Esophagus squamous epithelium (tissue), 5 donors: ENCODE measurements at places on chromosomes 2 and 18. TPM values are rescaled to one million over a fixed set of nuclear protein-coding genes. Genes with fewer than 3 reads are reported as not detected.

Gene CBLN2
- not detected for total RNA-seq

Gene CPO
- total RNA-seq: not detected

Gene UPP2
- not detected for total RNA-seq

Gene KIF1A
- total RNA-seq: not detected

Gene SNORC
- total RNA-seq: 0.56 TPM

Gene ROCK1
- 29.3 TPM for total RNA-seq

Gene TTN
- 0.19 TPM for total RNA-seq

- H3K4me3 ChIP-seq: no peak overlapping the region
- peaks cover 44% of the 10 kb centered on the region for H3K4me1 ChIP-seq
- H3K27me3 ChIP-seq: no peaks in the 10 kb centered on the region
- H3K27ac ChIP-seq: peak overlapping the region; percentile 73
Observed at GRCh38 chr2:219171231-219171651, 1.4 kb upstream of the SLC23A3 start.

DNA sequence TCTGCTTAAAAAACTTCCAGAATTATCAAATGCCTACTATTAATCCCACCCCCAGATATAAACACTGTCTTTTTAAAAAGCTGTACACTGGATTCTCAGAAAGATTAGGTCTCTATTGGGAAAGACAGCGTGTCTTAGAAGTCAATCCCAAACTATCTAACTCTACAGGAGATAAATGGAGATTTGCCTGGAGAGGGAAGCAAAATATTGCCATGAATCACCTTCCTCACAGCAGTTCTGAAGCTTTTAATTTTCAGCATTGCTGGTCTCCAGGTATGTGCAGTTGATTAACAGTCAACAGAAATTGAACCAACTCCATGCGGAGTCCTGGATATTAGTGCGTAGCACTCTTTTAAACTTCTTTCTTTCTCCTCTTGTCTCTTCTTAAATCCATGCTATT is 122.2 kb downstream of the DSC3 start:
- H3K27me3 ChIP-seq: no peaks in the 10 kb centered on the region
- H3K27ac ChIP-seq: no peak overlapping the region
- H3K4me3 ChIP-seq: no peak overlapping the region

DNA sequence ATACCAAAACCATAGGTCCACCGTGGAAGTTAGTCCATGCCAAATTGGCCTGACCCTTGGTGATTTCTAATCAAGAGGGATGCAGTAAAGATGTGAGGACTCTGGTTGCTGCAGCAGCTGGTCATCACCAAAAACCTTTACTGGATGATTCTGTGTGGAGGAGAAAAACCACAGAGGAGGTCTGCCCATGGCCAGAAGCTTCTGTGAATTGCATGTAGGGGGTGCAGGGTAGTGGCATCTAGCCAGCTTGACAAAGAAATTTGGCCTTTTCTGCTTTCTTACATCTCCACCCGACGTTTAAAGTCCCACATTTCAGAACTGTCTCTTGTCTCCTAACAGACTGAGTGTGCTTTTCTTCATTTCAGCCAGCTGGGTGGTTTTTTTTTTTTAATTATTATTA is 180.0 kb downstream of the TPGS2 start:
- no peaks in the 10 kb centered on the region for H3K36me3 ChIP-seq
- H3K4me1 ChIP-seq: no peaks in the 10 kb centered on the region
- H3K4me3 ChIP-seq: no peak overlapping the region
- H3K27me3 ChIP-seq: no peaks in the 10 kb centered on the region
- H3K27ac ChIP-seq: no peak overlapping the region

DNA sequence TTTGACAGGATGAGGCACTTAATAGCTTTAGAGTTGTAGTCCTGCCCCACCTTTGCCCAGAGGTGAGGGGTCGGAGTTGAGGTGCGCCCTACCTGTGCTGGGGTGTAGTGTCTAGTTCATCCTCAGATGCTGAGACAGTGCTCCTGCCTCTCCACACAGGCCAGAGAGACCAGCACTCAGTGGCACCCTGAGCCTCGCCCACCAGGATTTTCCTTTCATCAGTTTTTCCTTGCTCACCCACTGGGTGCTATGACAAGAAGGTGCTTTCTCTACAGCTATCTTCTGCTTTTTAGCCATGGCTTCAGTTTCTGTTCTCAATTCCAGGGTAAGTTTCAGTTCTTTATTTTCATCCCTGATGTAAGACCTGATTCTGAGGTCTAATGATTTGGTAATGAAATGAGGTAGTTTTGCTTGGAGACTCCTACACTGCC is 16.8 kb upstream of the TMEM131 start:
- no peak overlapping the region for H3K4me3 ChIP-seq
- H3K4me1 ChIP-seq: no peaks in the 10 kb centered on the region
- DNase-seq: no peak
- H3K27me3 ChIP-seq: no peaks in the 10 kb centered on the region
- no peak overlapping the region for H3K27ac ChIP-seq

GRCh38 chr18:55485666-55486065 is 102.3 kb downstream of the TCF4 start:
- no peaks in the 10 kb centered on the region for H3K27me3 ChIP-seq
- H3K36me3 ChIP-seq: no peaks in the 10 kb centered on the region
- H3K4me3 ChIP-seq: no peak overlapping the region
- H3K27ac ChIP-seq: no peak overlapping the region
- DNase-seq: no peak
- no peaks in the 10 kb centered on the region for H3K4me1 ChIP-seq

- no peaks in the 10 kb centered on the region for H3K4me1 ChIP-seq
- H3K36me3 ChIP-seq: no peaks in the 10 kb centered on the region
- H3K27me3 ChIP-seq: peaks cover 6% of the 10 kb centered on the region
- DNase-seq: no peak
- no peak overlapping the region for H3K4me3 ChIP-seq
Observed at GRCh38 chr18:8895987-8896619, 190.7 kb downstream of the MTCL1 start.

- H3K27ac ChIP-seq: no peak overlapping the region
- no peak overlapping the region for H3K4me3 ChIP-seq
- H3K36me3 ChIP-seq: no peaks in the 10 kb centered on the region
- no peaks in the 10 kb centered on the region for H3K27me3 ChIP-seq
Observed at GRCh38 chr2:88810017-88810416, 118.5 kb downstream of the RPIA start.

DNA sequence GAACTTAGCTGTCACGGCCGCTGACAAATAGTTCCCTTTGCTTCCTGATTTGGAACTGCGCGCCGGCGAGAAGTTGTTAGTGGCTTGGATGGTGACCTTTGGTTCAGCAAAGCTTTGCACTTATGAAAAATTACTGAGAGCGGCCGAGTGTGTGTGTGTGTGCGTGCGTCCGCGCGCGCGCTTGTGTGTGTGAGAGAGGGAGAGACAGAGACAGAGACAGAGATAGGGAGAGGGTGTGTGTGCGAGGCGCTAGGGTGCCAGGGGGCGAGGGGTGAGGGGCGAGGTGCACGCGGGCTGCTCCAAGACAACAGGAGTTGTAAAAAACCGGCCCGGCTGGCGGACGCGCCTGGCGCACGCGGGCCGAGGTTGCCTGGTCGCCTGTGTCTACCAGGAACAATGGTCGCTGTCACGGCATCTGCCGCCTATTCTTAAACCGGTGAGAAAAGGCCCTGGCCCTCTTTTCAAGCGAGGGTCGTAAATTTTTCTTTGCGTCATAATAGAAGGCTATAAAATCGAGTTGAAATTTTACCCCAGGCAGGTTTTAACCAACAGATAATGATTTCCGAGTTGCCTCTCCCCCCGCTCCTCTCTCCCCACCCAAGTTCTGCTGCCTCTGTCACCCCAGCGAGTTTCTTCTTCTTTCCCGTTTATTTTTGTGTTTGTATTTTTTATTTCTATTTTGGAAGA is 535 bp downstream of the HOXD3 start:
- no peaks in the 10 kb centered on the region for H3K36me3 ChIP-seq
- H3K27me3 ChIP-seq: peaks cover 92% of the 10 kb centered on the region
- H3K4me1 ChIP-seq: peaks cover 21% of the 10 kb centered on the region
- H3K4me3 ChIP-seq: no peak overlapping the region
- no peak for DNase-seq

GRCh38 chr2:208093128-208093527 is 31.2 kb downstream of the CRYGD start:
- no peaks in the 10 kb centered on the region for H3K4me1 ChIP-seq
- no peak for DNase-seq
- no peaks in the 10 kb centered on the region for H3K27me3 ChIP-seq

- peaks cover 31% of the 10 kb centered on the region for H3K4me1 ChIP-seq
- DNase-seq: no peak
- peak within 1 kb of the TSS; percentile 44 for H3K27ac ChIP-seq
- no peaks in the 10 kb centered on the region for H3K27me3 ChIP-seq
- H3K36me3 ChIP-seq: no peaks in the 10 kb centered on the region
- H3K4me3 ChIP-seq: peak within 1 kb of the TSS; percentile 74
Observed at GRCh38 chr2:106885971-106886915, at the start of gene ST6GAL2. Gene ST6GAL2 (minus strand): TSS chr2:106886167. CDS start chr2:106843977, 42,190 bp downstream.

DNA sequence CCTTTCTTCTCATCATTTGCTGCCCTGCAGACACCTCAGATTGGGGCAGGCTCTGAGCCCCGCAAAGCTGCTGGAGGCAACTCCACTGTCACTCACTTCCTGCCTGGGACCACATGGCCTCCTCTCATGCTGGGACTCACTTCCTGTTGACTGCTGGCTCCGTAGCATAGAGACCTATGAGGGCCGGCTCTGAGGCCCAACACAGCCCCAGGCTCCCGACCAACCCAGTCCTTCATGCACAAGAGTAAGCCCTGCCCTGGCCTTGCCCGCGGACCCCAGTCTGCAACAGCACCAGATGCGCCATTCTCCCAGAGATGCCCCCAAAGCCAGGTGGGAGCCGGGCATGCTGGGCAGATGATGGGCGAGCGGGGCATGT is 55.7 kb downstream of the DNMT3A start:
- no peak for DNase-seq
- H3K36me3 ChIP-seq: peaks cover 6% of the 10 kb centered on the region
- H3K4me3 ChIP-seq: no peak overlapping the region
- peak overlapping the region; percentile 55 for H3K27ac ChIP-seq

DNA sequence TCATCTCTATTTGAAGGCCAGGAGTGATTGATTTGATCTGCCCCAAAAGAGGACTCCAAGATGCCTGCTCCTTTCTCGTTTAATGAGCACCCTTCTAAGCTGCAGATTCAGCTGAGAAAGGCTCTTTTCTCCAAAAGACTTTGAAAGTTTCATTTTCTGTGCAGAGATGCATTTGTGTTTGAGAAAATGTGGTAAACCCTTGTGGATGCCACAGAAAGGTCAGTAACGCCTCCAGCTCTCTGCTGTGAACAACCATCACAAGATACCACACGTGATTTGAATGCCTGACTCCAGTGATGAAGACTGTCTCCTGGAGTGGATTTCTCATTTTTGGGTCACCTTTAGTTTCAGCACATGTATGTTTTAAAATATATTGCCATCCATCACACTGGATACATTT is 35.0 kb upstream of the CCDC85A start:
- H3K36me3 ChIP-seq: no peaks in the 10 kb centered on the region
- H3K27ac ChIP-seq: no peak overlapping the region
- no peak overlapping the region for H3K4me3 ChIP-seq
- H3K4me1 ChIP-seq: no peaks in the 10 kb centered on the region

GRCh38 chr2:29219374-29219773 is 104.2 kb downstream of the CLIP4 start:
- no peaks in the 10 kb centered on the region for H3K4me1 ChIP-seq
- no peaks in the 10 kb centered on the region for H3K27me3 ChIP-seq
- H3K27ac ChIP-seq: no peak overlapping the region
- H3K36me3 ChIP-seq: no peaks in the 10 kb centered on the region
- no peak overlapping the region for H3K4me3 ChIP-seq

DNA sequence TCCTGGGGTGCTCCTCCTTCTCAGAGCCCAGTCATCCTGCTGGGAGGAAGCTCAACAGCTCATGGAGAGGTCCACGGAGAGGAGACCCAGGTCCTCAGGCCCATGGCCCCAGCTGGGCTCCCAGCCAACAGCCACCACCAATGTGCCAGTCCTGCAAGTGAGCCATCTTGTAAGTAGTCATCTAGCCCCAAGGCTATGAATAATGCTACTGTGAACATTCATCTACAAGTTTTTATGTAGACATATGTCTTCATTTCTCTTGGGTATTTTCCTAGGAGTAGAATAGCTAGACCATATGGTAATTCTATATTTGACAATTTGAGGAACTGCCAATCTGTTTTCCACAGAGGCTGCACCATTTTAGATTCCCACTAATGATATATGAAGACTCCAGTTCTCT is 166.1 kb downstream of the MTCL1 start:
- H3K4me1 ChIP-seq: peaks cover 7% of the 10 kb centered on the region
- DNase-seq: no peak
- H3K27me3 ChIP-seq: no peaks in the 10 kb centered on the region
- H3K27ac ChIP-seq: no peak overlapping the region
- H3K36me3 ChIP-seq: no peaks in the 10 kb centered on the region

GRCh38 chr18:14768241-14768640 is 20.3 kb downstream of the ANKRD30B start:
- no peaks in the 10 kb centered on the region for H3K27me3 ChIP-seq
- no peak overlapping the region for H3K4me3 ChIP-seq
- H3K4me1 ChIP-seq: no peaks in the 10 kb centered on the region
- no peak overlapping the region for H3K27ac ChIP-seq
- no peak for DNase-seq
- H3K36me3 ChIP-seq: no peaks in the 10 kb centered on the region

DNA sequence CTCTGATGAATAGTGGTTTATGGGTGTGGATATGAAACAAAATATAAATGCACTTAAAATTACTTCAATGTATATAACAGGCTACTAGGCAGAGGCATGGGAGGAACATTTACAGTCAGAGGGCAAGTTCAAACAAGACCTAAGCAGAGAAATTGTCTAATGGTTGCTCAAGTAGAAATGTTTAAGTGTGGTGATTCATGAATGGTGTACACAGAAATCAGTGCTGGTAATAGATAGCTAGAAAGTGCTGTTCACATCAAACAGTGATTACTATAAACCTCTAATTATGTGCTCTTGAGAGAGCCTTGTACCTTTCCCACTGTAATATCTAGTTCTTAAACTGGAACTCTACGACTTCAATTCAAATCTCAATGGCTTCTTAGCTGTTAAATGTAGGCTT is 485.1 kb downstream of the NRXN1 start:
- H3K4me3 ChIP-seq: no peak overlapping the region
- no peak overlapping the region for H3K27ac ChIP-seq
- peaks cover 9% of the 10 kb centered on the region for H3K4me1 ChIP-seq
- H3K36me3 ChIP-seq: no peaks in the 10 kb centered on the region

- H3K27ac ChIP-seq: no peak overlapping the region
- no peaks in the 10 kb centered on the region for H3K4me1 ChIP-seq
- H3K36me3 ChIP-seq: no peaks in the 10 kb centered on the region
- H3K27me3 ChIP-seq: no peaks in the 10 kb centered on the region
- H3K4me3 ChIP-seq: no peak overlapping the region
- no peak for DNase-seq
Observed at GRCh38 chr2:237944302-237944701, 22.5 kb upstream of the UBE2F start.

DNA sequence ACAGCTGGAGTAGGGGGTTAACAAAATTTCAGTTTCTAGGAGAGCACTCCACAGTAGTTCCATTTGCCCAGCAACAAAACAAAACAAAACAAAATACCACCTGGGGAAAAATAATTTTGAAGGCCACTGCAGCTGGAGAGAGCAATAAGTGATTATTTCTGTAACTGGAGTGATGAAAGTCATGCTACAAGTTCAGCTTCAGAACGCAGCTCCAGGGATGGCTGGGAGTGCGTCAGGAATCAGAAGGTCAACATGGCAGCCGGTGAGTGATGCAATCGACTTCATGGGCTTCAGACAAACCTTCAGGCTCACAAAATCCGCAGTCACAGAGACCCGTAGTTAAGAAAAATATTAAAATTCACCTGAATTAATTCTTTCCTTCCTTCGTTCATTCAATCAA is 41.0 kb downstream of the ABHD3 start:
- H3K4me3 ChIP-seq: no peak overlapping the region
- no peaks in the 10 kb centered on the region for H3K4me1 ChIP-seq
- no peaks in the 10 kb centered on the region for H3K27me3 ChIP-seq
- H3K36me3 ChIP-seq: no peaks in the 10 kb centered on the region
- no peak for DNase-seq

GRCh38 chr18:9058406-9058805 is 44.1 kb upstream of the NDUFV2 start:
- no peak overlapping the region for H3K4me3 ChIP-seq
- peaks cover 22% of the 10 kb centered on the region for H3K4me1 ChIP-seq
- no peak overlapping the region for H3K27ac ChIP-seq
- DNase-seq: no peak
- no peaks in the 10 kb centered on the region for H3K27me3 ChIP-seq
- H3K36me3 ChIP-seq: no peaks in the 10 kb centered on the region
